ENCODE measurements at places on chromosomes 4 and X. TPM values are rescaled to one million over a fixed set of nuclear protein-coding genes. Genes with fewer than 3 reads are reported as not detected.

Gene MTTP
- not detected for total RNA-seq

Gene JAKMIP1
- total RNA-seq, result 2.0 TPM

Gene SSX2B
- total RNA-seq, result not detected

DNA sequence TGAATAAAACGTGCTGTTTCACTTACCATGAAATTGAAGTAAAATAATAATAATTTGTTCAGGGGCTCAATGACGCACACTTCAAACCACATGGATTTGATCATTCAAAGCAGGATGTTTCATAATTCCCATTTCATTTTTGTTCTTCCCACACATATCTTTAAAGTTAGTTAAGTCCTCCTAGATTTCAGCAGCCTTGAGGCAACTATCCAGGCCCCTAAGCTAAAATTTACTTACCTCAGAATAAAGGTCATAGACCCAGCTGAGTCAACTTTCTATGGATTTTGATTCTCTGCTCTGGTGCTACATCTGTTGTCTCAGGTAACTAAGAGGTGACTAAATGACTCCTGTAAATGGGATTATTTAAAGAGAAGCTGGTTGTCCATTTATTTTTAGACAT is 25.0 kb downstream of the GPR174 start:
- H3K36me3 ChIP-seq, result peaks cover 37% of the 10 kb centered on the region
- DNase-seq, result no peak
- no peaks in the 10 kb centered on the region for H3K27me3 ChIP-seq
- peak overlapping the region; percentile 40 for H3K27ac ChIP-seq
- peaks cover 42% of the 10 kb centered on the region for H3K4me1 ChIP-seq

DNA sequence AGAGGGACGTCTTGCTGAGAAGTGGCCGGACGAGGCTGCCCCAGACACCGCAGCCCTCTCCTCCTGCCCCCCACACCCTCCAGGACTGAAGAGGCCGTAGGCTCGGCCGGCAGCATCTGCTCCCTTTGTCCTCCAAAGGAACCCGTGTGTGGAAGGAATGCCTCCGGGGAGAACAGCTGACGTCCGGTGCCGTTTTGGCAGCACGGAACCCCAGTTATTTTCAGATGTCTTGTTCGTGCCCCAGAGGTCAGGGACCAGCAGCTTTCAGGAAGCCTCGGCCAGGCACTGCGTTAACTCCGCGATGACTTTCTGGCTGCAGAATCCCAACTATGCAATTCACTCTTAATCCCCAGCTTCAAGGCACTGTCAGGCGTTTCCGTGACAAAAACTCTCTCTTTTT is 10.9 kb upstream of the PPP2R3B start:
- H3K27me3 ChIP-seq, result no peaks in the 10 kb centered on the region
- no peak overlapping the region for H3K4me3 ChIP-seq
- H3K36me3 ChIP-seq, result no peaks in the 10 kb centered on the region

- no peak overlapping the region for H3K27ac ChIP-seq
- no peak for DNase-seq
- H3K27me3 ChIP-seq, result no peaks in the 10 kb centered on the region
- H3K4me1 ChIP-seq, result no peaks in the 10 kb centered on the region
- H3K36me3 ChIP-seq, result no peaks in the 10 kb centered on the region
Observed at GRCh38 chr4:177489471-177490246, 47.4 kb upstream of the AGA start.

GRCh38 chr4:159003420-159004253 is 99.2 kb upstream of the RAPGEF2 start:
- no peaks in the 10 kb centered on the region for H3K36me3 ChIP-seq
- H3K4me3 ChIP-seq, result no peak overlapping the region
- no peaks in the 10 kb centered on the region for H3K27me3 ChIP-seq
- no peak for DNase-seq
- H3K4me1 ChIP-seq, result no peaks in the 10 kb centered on the region

- DNase-seq, result no peak
- H3K4me3 ChIP-seq, result no peak overlapping the region
- H3K36me3 ChIP-seq, result no peaks in the 10 kb centered on the region
- no peaks in the 10 kb centered on the region for H3K27me3 ChIP-seq
Observed at GRCh38 chr4:166363198-166363597, 490.2 kb downstream of the TLL1 start.

- no peak for DNase-seq
- no peak overlapping the region for H3K4me3 ChIP-seq
- no peaks in the 10 kb centered on the region for H3K36me3 ChIP-seq
- H3K27ac ChIP-seq, result no peak overlapping the region
Observed at GRCh38 chr4:136867465-136867864, 664.8 kb downstream of the PCDH18 start.

GRCh38 chr4:154603033-154603943 is 9.2 kb downstream of the FGG start:
- H3K4me1 ChIP-seq, result no peaks in the 10 kb centered on the region
- no peak overlapping the region for H3K27ac ChIP-seq
- no peaks in the 10 kb centered on the region for H3K36me3 ChIP-seq
- DNase-seq, result no peak
- no peak overlapping the region for H3K4me3 ChIP-seq

GRCh38 chr4:184400891-184401290 is 73.5 kb downstream of the IRF2 start:
- no peaks in the 10 kb centered on the region for H3K27me3 ChIP-seq
- H3K36me3 ChIP-seq, result peaks cover 97% of the 10 kb centered on the region
- H3K4me1 ChIP-seq, result peaks cover 8% of the 10 kb centered on the region
- DNase-seq, result no peak

DNA sequence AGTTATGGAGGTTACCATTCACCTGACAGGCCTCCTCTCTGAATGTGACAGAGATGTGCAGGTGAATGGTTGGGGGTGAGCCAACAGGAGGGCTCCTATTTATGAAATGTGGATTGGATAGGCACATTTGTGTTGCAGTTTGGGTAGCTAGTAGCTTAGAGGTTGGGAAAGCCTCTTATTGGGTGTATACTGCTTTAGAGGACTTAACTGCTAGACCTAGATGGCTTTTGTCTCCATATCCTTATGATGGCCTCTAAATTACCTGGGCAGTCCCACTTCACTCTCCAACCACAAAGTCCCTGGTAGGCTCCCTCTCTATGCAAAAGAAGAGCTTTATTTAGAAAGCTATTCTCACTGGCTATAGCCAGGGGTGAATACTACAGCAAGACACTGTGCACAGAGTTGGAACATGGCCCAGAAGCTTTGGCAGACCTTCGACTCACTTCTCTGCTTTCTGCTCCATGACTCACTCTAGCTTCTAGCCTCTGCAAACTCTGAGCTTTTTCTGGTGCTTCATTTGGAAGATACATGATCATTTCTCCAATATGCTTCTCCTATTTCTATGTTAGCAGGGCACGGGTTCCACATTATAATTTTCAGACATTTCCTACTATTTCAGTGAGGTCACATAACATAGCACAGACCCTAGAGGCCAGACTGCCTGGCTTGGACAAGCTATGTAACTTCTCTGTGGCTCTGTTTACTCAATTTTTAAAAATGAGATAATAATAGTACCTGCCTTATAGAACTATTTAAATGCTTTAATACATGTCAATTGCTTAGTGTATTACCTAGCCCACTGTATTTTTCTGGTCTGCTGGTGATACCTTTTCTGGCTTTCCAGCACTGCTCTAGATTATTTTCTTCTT is 6.0 kb upstream of the VGLL1 start:
- no peaks in the 10 kb centered on the region for H3K4me1 ChIP-seq
- no peak overlapping the region for H3K4me3 ChIP-seq
- no peaks in the 10 kb centered on the region for H3K27me3 ChIP-seq

GRCh38 chrX:50704360-50704759 is 109.6 kb downstream of the SHROOM4 start:
- no peaks in the 10 kb centered on the region for H3K36me3 ChIP-seq
- H3K27ac ChIP-seq, result no peak overlapping the region
- DNase-seq, result no peak
- no peaks in the 10 kb centered on the region for H3K27me3 ChIP-seq
- no peaks in the 10 kb centered on the region for H3K4me1 ChIP-seq
- no peak overlapping the region for H3K4me3 ChIP-seq

DNA sequence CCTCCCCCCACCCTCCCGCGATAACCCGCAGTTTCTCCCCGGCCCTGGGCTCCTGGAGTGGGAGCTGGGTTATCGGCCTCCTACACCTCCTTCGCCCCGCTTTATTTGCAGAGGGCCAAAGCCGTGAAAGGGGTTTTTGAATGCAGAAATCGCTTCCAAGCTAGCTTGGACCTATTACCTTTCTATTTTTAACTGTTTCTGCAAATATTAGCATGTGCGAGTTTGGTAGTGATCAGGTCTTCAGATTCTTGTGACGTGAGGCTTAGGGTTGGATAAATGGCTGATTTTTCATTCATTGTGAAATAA is 1.3 kb downstream of the USP9X start:
- H3K4me3 ChIP-seq, result peak overlapping the region; percentile 86
- peaks cover 6% of the 10 kb centered on the region for H3K4me1 ChIP-seq
- H3K36me3 ChIP-seq, result peaks cover 2% of the 10 kb centered on the region
- peak overlapping the region; percentile 99 for H3K27ac ChIP-seq
- DNase-seq, result no peak

- no peak overlapping the region for H3K27ac ChIP-seq
- no peaks in the 10 kb centered on the region for H3K36me3 ChIP-seq
- no peaks in the 10 kb centered on the region for H3K27me3 ChIP-seq
- H3K4me3 ChIP-seq, result peak overlapping the region; percentile 67
Observed at GRCh38 chrX:40267334-40268187, 169.8 kb upstream of the BCOR start.
